ENCODE measurements at places on chromosomes 12 and 14.

- no peak for DNase-seq
Measured at GRCh38 chr12:121129811-121130147, 2.9 kb upstream of the P2RX7 start.

DNA sequence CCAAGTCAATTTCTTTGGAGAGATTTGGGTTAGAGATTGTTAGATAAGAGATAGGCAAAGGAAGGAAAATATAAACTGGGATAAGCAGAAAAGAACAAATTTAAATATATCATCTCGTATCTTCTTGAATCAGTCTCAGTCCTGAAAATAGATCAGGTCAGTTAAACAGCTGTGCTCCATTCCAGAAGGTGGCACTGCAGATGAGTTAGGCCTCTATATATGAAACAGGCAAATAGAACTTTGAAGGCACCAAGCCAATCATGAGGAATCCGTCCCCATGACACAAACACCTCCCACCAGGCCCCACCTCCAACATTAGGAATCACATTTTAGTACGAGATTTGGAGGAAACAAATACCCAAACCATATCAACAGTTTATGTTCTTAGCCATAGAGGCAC is 605.5 kb upstream of the USP15 start:
- no peak for DNase-seq

GRCh38 chr12:40616383-40616915 is 75.8 kb upstream of the CNTN1 start:
- no peak for DNase-seq

GRCh38 chr14:58832095-58832521 is 194.3 kb downstream of the DACT1 start:
- no peak for DNase-seq

Measured in AG08395 (cell line).